Glomerular endothelial cell (primary cell): ENCODE measurements at places on chromosomes 3 and 15. TPM values are rescaled to one million over a fixed set of nuclear protein-coding genes. Genes with fewer than 3 reads are reported as not detected.

GOLGA6B gene
- total RNA-seq: not detected in 2 replicates

AHSG gene
- total RNA-seq: not detected in 2 replicates

GREM1 gene
- 18.3 and 58.2 TPM in 2 replicates for total RNA-seq

ST8SIA2 gene
- 1.6 TPM in 1 of 2 replicates, not detected in the other for total RNA-seq
